ENCODE measurements at places on chromosomes 3 and 15.

DNA sequence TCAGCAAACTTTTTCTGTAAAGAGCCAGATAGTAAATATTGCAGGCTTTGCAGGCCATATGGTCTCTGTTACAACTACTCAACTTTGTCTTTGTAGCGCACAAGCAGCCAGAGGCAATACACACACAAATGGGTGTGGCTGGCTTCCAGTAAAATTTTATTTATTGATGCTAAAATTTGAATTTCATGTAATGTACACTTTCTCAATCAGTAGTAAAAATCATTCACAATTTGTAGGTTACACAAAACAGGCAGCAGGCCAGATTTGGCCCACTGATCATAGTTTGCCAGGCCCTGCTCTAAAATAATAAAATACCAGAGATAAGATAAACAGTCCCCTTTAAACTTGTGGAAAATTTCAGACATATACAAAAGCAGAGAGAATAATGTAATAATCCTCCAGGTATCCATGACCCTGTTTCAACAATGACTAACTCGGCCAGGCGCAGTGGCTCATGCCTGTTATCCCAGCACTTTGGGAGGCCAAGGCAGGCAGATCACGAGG is 330.3 kb downstream of the SHQ1 start:
- no peak for DNase-seq

DNA sequence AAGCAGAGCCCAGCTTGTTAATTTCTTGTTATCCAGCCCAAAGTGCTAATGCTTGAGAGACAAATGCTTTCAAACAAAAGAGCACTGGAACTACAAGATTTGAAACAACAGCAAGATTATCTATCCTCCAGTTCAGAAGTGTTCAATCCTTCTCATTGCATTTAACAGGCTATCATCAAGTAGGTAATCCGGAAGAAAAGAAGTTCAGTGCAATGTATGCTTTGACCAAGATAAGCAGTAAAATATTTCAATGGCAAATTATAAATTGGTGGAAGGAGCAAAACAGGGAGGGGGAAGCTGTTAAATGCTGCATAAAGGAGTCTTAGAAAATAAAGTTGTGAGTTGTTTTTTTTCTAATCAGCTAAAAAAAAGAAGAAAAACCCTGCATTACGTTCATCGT is 8.8 kb downstream of the LRIG1 start:
- DNase-seq = no peak

DNA sequence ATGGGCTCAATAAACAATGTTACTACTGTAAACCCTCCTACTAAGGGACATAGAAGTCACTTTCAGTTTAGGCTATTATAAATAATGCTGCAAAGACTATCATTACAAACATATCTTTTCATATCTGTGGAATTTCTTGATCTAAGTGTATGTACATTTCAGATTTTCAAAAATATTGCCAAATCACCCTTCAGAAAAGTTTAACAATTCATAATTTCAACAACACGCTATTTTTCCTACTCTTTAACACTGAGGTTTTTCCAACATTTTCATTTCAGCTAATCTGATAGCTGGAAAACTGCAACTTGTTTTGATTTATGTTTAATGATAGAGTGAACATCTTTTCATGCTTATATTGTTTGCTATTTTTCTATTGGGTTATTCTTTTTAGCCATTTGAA is 69.0 kb downstream of the ALDH1A2 start:
- DNase-seq = no peak

- no peak for DNase-seq
Observed at GRCh38 chr3:54028372-54028771, 94.0 kb upstream of the CACNA2D3 start.

- no peak for DNase-seq
Observed at GRCh38 chr3:128173200-128173599, 19.9 kb downstream of the EEFSEC start.

- DNase-seq = no peak
Observed at GRCh38 chr15:28986108-28986507, 100.3 kb downstream of the APBA2 start.

- no peak for DNase-seq
Observed at GRCh38 chr15:35838424-35839111, 292.6 kb upstream of the DPH6 start.

- no peak for DNase-seq
Observed at GRCh38 chr3:105334138-105334882, 32.4 kb upstream of the ALCAM start.

- DNase-seq = no peak
Observed at GRCh38 chr3:189966843-189967242, 153.9 kb downstream of the P3H2 start.

- no peak for DNase-seq
Observed at GRCh38 chr3:159149131-159149530, 347.3 kb downstream of the MFSD1 start.

DNA sequence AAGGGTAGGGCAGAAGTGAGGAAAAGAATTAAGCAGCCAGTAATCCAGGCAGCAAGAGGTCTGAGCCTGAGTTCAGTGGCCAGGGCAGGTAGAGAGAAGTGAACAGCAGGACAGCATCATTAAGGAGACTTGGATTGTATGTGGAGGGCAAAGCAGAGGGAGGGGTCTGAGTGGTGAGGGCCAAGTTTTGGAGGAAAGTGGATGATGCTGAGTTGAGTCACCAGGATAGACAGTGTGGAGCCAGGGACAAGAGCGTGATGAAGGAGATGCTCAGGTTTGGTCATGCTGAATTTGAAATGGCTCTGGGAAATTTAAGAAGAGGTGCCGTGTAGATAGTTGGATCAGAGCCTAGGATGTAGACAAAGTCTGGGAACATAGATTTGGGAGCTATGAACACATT is 93.1 kb downstream of the ARHGEF26 start:
- no peak for DNase-seq

GRCh38 chr3:197468167-197468566 is 87.6 kb downstream of the BDH1 start:
- no peak for DNase-seq

GRCh38 chr15:71337197-71337845 is 222.1 kb downstream of the THSD4 start:
- no peak for DNase-seq

DNA sequence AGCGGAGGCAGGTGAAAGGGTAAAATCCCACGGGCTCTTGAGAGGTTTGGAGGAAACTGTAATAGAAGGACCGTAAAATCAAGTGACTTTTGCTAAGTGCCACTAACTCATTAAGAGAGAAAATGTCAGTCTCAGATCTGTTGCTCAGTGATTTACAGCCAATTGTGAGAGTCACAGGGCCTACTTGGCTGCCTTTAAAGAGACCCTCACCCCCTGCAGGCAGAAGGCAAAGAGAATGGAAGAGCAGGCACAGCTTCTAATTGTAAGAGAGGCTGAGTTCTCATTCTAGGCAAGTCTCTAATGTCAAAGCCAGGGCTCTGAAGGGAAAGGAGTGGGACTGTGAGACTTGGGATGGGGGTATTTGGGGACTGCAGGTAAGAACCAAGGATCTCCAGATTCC is 9.3 kb upstream of the SYNM start:
- DNase-seq = no peak

- DNase-seq = no peak
Observed at GRCh38 chr15:27660676-27661075, 438.4 kb downstream of the OCA2 start.

DNA sequence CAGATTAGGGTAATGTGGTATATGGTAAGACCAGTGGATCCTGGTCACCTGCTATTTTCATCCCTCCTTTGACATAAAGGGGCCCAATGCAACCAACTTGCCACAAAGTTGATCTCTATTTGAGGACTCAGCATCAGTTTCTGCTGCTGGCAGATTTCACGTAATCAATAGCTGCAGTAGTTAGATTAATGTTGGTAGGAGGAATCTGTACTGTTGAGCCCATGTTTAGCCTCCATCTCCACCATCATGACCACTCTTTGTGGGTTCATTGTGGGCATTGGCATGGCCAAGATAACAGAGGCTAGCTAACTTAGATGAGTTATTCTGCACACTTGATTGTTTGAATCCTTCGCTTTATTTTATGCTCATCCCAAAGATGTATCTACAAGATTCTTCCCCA is 29.9 kb downstream of the CGGBP1 start:
- no peak for DNase-seq

DNA sequence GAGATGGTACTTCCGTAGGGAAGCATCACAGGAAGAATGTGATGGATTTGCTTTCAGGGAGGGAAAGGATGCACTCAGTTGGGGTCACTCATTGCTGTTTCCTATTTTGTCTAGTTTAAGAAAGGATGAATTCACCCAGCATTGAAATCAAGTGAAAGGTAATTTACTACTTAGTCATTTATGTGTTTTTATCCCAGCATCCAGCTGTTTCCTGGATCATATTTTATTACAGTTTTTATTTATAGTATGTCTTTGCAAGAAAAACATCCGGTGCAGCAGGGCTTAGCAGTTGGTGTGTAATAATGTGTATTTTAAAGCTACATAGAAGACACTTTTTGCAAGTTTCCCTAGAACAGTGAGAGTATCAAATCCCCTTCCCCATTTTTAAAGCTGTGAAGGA is 37.4 kb upstream of the GOLGA8B start:
- no peak for DNase-seq

DNA sequence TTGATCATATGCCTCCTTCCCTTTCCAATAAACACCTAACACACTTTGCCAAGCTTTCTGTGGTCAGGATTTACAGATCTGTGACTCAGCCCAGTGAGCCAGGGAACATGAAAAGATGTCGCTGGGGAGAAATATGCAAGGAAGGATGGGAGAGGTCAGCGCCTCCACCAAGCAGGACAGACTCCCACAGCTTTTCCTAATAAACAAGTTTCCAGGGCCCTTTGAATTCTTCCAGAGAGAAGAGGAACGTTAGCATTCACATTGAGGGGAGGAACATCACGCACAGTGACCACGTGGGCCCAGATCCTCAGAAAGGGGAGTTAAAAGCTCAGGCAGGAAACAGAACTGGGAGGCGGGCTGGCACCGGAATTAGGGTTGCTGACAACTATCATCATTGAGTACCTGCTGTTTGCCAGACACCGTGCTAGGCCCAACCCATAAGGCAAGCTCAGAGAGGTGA is 33.3 kb upstream of the MRPS22 start:
- DNase-seq = no peak

GRCh38 chr15:47834093-47834492 is 116.8 kb downstream of the SEMA6D start:
- no peak for DNase-seq

DNA sequence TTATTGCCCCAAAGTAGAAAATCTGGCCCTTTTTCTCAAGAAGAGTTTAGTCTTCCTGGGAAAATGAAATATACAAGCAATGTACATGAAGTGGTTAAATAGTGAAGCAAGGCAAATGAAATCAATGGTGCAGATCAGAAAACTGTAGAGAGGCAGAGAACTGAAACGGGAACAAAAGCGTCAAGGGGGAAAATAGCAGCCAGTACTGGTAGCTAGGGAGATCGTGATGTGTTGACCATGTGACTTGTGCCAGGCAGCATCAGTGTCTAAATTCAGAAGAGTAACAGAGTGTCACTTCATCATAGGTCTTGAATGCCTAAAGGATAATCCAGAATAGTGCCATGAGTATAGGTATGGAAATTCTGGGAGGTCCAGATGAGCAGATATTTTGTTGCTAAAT is 163.1 kb downstream of the CHL1 start:
- no peak for DNase-seq

- no peak for DNase-seq
Observed at GRCh38 chr3:69880069-69880640, 119.4 kb upstream of the SAMMSON start.

GRCh38 chr3:42711491-42712343 is 9.1 kb upstream of the HHATL start:
- no peak for DNase-seq

DNA sequence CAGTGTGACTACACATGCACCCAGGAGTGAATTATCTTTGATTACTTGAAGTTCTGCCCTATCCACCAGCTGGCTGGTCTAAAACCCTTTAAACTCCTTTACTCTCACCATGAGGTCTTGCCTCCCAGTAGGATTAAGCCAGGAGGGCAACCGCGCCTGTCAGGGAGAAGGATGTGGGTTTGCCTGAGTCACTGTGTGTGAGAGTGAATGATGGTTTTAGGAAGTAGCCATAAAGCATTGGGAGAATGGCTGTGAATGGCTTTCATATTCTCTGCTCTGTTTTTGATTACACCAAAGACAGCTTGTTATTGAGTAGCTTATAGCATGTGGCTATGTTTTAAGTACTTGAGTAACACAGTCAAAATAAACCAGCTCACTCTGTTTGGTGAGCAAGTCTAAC is 637.7 kb upstream of the TBL1XR1 start:
- DNase-seq = no peak

GRCh38 chr15:67064607-67065530 is 533 bp upstream of the SMAD3 start:
- DNase-seq = peak; percentile 71

GRCh38 chr3:136277115-136277514 is 27.0 kb downstream of the PCCB start:
- no peak for DNase-seq

DNA sequence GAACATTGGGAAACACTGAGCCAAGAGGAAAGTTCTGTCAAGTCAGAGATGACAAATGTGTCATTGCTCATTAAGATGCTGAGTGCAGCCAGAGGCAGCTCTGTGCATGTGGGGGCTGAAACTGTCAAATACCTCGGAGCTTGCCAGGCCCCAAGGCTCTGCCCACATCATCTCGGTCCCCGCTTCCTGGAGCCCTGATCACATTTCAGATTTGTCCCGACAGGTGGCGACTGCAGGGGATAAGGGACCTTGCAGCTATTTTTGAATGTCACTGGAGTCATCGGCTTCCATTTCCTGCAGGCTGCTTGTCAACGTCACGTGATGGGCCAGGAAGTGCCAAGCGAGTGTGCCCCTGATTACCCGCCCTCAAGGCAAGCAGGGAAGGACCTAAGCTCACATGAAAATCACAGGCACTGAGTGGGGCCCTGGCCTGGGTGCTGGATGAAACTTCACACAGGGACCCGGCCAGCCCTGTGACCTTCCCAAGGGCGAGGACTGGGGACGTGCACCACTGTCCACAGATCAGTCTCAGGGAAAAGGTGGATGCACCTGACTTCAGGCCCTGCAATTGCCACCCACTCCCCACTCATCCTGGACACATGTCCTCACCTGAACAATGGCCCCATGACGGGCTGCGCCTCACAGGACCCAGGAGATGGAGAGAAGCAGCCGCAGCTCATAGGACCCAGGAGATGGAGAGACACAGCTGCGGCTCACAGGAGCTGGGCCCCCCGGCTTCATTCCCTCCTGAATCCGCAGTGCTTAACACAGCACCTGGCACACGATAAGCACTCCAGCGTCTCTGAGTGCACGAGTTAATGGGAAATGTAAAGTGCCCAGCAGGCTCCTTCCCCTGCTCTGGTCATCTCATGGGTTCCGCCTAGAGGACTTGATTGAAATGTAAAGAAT is 73.4 kb downstream of the NUP210 start:
- peak; percentile 35 for DNase-seq

GRCh38 chr3:61442696-61443095 is 118.7 kb upstream of the PTPRG start:
- DNase-seq = no peak

DNA sequence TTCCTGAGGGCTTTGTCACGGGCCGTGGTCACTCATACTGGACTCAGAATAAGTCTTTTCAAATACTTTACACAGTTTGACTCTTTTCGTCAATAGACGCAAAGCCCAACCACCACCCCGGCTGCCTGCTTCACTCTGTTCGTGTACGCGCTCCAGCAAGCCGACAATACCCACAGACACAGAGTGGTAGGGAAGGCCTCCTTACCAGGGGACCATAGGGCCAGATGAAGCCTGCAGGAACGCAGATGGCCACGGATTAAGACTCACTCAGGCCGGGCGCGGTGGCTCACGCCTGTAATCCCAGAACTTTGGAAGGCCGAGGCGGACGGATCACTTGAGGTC is 29.7 kb downstream of the EFCAB12 start:
- no peak for DNase-seq
